ENCODE measurements at places on chromosomes 16 and 17.

- no peak for DNase-seq
Measured at GRCh38 chr16:35252356-35252936, 1793.0 kb downstream of the TP53TG3F start.

- DNase-seq: no peak
Measured at GRCh38 chr16:11329071-11329491, 16.2 kb upstream of the RMI2 start.

- DNase-seq: no peak
Measured at GRCh38 chr16:59242556-59242955, 508.4 kb upstream of the GOT2 start.

- DNase-seq: no peak
Measured at GRCh38 chr17:67047382-67047781, 3.0 kb downstream of the CACNG1 start.

- DNase-seq: no peak
Measured at GRCh38 chr17:65527381-65527780, 34.1 kb downstream of the AXIN2 start.

GRCh38 chr17:45995627-45996270, 3.3 kb upstream of the STH start:
- no peak for DNase-seq

GRCh38 chr17:8275421-8276290, 12.8 kb upstream of the RANGRF start:
- no peak for DNase-seq

DNA sequence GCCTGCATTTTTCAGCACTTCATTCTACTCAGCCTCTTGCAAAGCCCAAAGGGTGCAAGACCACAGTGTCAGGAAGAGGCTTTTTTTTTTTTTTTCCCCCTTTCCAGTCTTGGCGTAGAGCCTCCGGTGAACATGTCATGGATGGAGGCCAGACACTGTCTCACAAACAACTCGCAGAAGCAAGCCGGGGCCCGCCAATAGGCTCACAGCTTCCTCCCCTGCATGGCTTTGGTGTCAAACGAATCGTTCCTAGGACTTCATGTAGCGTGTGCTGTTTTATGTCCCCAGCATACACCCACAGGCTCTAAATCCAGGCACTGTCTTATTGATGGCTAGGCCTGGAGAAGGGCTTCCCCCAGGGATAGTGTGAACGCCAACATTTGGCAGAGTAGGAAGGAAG, 457.7 kb upstream of the MAF start:
- DNase-seq: peak; percentile 45

DNA sequence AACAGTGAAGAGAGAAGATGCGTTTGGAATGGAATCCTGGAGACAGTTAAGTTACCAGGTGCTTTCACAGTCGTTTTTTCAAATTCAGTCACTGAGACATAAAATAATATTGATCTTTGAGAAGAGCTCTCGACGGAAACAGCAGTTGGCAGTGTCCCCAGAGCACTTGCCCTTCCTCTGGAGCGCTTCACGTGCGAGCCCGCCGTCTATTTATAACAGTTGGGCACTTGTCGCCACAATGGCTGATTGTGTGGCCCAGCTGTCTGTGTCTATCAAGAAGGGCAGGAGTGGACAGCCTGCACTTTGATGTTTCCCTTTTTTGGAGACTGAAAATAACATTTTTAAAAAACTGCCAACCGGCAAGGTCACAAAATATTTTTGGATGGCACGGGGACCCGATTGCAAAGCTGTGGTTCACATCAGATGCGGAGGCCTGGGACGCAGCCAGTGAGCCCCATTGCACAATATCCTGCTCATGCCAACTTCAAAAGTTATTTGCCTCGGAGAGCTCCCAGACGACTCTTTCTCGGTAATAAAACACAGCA, 62.9 kb downstream of the ADCY9 start:
- DNase-seq: peak; percentile 85

GRCh38 chr16:71439523-71439922, 2.3 kb downstream of the TLE7 start:
- no peak for DNase-seq

All from right cardiac atrium (tissue), 5 donors.